ENCODE measurements at places on chromosomes 3 and 15. TPM values are rescaled to one million over a fixed set of nuclear protein-coding genes. Genes with fewer than 3 reads are reported as not detected.

Gene ARMC8
- total RNA-seq, result 53.6 TPM

Gene SLC6A20
- total RNA-seq, result 3.0 TPM

Gene ERICH6
- total RNA-seq, result 0.25 TPM

Gene ABCF3
- total RNA-seq, result 38.4 TPM

Gene SHISA5
- total RNA-seq, result 47.5 TPM

Gene IL17RE
- 0.49 TPM for total RNA-seq

Gene SH3GL3
- 129 TPM for total RNA-seq

Gene SPESP1
- 0.25 TPM for total RNA-seq

Gene RPL32
- 1,323 TPM for total RNA-seq

Gene ACP3
- total RNA-seq, result 0.98 TPM

Gene RASGRP1
- total RNA-seq, result 12.5 TPM

Gene SERINC4
- under 0.01 TPM for total RNA-seq
